ENCODE measurements at places on chromosomes 7 and 10.
A peak's percentile ranks its signal among the peaks of the same experiment; 100 is the strongest.

DNA sequence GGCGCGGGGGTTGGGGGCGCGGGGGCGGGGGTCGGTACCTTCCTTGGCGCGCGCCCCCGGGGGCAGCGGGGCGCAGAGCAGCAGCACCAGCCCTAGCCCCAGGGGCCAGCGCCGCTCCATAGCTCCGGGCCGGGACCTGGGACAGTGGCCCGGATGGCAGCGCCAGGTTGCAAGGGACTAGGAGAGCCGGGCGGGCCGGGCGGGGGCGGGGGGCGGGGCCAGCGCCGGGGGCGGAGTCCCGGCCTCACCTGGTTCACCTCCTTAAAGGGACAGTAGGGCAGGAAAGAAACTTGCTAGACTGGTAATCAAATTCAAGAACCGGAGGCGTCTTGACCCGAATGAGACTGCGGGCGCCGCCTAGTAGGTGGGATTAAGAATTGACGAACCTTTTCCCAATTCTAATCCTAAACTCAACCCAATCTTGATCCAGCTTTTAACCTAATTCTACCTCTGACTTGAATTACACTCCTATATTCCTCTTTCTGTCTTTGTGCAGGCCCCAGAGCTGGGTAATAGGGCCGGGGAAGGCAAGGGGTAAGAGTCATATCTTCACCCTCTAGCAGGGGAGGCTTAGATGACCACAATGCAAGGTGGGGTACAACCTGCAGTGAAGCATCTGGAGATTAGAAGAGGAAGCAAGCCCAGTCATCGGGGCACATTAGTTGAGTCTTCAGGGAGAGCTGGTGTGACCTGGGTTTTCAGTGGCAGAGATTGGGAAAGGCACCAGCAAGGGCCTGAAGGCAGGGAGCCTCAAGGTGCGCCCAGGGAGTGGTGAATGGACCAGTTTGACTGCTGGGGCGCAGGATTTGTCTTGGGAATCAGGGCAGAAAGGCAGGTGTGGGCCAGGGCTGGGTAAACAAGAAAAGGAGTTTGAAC lies at the start of gene EPHA1:
EPHA1 (minus strand) TSS at position 171 of the 876 bp plus-strand sequence; CDS start at position 120, 51 bp downstream.
- DNase-seq, result peak; percentile 95

- no peak for DNase-seq
Observed at GRCh38 chr7:130421684-130422083, 19.1 kb downstream of the CEP41 start.

GRCh38 chr10:51074238-51075028 lies at the start of gene PRKG1:
Gene PRKG1, plus strand, starts transcription at chr10:51074487.
- peak; percentile 80 for DNase-seq

- DNase-seq, result no peak
Observed at GRCh38 chr7:24200407-24200966, 83.5 kb upstream of the NPY start.

- DNase-seq, result no peak
Observed at GRCh38 chr10:16787361-16787791, 29.8 kb downstream of the RSU1 start.

GRCh38 chr10:129978980-129979379 lies 14.9 kb upstream of the EBF3 start:
- DNase-seq, result no peak

GRCh38 chr7:120554960-120555571 lies 282.1 kb downstream of the KCND2 start:
- DNase-seq, result peak; percentile 68

DNA sequence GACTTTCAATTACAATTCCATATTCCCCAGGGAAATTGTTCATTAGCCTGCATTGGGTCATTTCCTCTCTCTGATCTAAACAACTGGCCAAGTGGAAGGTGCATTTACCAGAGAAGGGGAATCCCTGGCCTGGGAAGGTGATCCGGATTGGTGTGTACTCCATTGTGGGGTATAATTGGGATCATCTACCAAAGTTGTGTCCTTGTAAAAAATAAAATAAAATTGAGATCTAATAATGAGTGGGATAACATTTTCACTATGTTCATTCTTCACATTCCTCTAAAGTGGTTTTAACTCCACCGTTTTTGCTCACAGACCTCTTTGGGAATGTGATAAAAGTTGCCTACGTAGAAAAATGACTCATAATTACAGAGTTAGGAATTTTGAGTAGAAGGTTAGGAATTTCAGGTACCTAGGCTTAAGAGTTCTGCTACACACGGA lies 22.8 kb downstream of the ARL5B start:
- DNase-seq, result no peak

- DNase-seq, result no peak
Observed at GRCh38 chr10:75876710-75877109, 445.3 kb downstream of the LRMDA start.

DNA sequence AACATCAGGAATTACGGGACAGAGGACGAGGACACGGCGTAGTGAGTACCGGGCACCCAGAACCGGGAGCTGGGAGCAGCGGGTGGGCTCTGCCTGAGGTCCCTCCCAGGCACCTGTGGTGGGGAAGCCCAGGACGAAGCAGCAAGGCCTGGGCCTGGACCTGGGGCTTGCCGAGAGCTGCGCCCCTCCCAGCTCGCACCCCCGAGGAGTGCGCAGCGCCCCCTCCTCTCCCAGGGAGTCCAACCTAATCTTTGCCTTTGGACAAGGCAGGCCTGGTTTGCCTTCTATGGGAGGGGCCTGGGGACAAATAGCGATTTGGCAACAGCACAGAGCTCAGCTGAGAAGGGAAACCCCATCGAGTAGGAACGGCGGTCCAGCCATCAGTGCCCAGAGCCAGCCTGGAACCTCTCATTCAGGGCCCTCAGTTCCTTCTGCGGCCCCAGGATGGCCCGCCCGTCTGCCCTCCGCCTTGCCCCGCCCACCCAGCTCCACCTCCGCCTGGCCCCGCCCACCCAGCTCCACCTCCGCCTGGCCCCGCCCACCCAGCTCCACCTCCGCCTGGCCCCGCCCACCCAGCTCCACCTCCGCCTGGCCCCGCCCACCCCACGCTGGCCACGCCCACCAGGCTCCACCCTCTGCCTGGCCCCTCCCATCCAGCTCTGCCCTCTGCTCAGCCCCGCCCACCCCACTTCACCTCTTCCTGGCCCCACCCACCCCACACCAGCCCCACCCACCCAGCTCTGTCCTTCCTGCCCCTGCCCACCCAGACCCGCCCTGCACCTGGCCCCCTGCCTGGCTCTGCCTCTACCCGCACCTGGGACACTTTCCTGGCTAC lies 32.5 kb upstream of the KNDC1 start:
- DNase-seq, result peak; percentile 82

DNA sequence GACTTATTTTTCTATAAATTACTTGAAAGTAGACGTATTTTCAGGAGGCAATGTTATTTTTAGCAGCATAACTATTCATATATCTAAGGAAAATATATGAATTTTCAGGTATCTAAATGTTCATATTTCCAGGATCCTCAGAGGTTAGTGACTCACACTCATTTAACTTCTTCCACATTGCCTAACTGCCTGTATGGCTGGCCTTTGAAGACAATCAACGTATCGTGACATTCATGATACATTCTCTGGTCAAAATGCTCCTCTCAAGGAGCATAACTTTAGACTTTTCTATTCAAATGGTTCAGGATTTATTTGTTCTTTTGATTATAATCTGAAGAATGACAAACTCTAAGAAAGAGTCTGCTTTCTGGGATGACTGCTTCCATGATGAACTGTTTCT lies 89.3 kb downstream of the SEMA3C start:
- no peak for DNase-seq

- DNase-seq, result no peak
Observed at GRCh38 chr10:79176052-79176501, 107.3 kb downstream of the ZMIZ1 start.

- DNase-seq, result no peak
Observed at GRCh38 chr7:92953657-92954056, 117.3 kb upstream of the CDK6 start.

DNA sequence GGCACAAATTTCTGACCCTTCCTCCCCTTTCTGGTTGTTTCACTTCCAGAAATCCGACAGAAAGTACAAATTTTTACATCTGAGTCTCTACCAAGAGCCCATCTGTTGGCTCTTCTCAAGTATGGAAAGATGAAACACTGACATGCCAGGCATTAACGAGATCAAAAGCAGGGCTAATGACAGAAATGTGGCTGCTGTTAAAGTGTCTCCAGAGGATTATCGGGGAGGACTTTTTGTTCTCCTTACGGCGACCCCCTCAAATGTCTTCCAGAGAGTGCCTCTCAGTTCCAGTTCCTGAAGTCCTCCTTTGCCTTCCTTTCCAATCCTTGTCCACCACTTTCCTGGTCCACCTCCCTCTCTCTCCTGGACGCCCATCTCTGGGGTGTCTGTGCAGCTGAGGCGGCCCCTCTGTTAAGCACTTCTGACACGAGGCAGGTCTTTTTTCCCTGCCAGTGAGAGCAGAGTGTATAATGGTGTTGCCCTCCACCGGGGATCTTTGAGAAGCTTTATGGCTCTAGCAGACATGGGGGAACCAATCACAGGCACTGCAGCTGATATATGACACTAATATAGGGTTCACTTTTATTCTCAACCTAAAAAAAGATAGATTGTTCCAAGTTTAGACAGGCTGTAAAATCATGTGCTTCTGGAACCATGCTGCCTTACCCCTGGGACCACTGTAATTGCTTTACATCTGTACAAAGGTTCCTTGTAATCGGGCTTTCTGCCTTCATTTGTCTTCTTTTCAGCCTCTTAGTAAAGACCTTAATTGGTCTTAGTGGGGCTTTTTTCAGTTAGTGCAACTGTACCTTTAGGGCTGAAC lies 757.1 kb downstream of the AUTS2 start:
- DNase-seq, result no peak

DNA sequence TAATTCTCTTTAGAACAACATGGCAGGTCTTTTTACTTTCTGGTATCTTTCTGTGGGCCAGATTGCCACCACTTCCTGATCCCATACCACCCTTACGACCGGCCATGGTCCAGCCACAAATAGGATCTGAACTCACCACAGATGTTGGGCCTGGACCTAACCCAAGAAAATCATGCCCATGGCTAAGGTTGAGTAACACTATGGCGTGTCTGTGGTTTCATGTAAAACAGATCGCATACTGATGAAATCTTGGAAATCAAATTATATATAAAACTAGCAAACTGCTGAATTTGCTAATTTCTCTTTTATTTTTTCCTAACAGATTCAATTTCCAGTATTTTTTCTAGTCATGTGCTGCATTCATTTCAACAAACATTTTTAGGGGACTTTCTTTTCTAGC lies 77.2 kb downstream of the CH25H start:
- no peak for DNase-seq

DNA sequence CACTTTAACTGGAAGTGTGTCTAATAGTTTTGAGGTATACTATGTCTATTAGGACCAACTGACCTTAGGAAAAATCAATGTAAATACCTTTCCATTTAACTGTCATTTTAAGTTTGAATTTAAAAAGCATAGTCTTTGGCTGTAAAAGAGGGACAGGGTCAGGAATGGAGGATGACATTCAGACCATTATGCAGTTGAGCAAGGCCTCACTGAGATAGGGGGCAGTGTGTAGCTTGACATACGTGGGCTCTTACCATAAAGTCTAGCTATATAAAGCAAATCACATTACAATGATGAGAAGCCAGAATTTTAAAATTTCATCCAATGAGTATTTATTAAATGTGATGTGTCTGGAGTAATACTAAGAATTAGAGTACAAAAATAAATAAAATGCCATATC lies 17.9 kb downstream of the PALS2 start:
- peak; percentile 25 for DNase-seq

DNA sequence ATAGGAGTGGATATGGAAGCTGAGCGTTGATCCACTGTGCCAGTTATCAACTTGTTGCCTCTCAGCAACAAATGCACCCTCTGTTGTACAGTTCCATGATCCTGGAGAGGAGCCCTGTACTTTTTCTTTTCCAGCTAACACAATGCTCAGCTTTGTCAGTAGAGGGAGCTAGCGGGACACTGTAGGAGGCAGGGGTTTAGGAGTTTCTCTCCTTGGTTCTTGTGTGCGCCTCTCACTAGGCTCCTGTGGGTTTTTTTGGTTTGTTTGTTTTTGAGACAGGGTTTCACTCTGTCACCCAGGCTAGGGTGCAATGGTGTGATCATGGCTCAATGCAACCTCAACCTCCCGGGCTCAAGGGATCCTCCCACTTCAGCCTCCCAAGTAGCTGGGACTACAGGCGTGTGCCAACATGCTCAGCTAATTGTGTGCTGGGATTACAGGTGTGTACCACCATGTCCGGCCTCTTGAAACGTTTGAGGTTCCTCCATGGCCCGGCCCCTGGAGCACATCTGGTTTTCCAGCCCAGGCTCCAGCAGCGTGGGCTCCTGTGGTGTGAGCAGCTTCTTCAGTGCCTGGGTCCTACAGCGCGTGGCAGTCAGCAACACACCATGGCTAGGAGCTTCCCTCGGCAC lies 12.0 kb upstream of the MARVELD1 start:
- peak; percentile 85 for DNase-seq

- peak; percentile 20 for DNase-seq
Observed at GRCh38 chr10:3671386-3671955, 113.5 kb downstream of the KLF6 start.

DNA sequence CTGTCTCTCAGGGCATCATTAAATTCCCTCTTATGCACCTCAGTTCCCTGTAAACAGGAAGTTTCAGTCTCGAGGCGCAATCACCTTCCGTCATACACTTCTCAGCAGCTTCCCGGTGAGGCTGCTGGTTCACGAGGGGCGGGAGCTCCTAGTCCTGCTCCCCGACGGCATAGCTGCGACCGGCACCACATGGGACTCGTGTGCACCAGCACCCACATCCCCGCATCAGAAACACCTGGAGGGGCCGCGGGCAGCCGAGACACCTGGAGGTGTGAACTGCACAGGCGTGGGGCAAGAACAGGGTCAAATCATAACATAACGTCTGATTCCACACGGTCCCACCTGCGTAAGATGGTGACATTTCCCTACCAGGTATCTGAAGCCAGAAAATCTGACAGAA lies 52.7 kb downstream of the DIP2C start:
- DNase-seq, result no peak

- no peak for DNase-seq
Observed at GRCh38 chr7:4783762-4784351, 8.4 kb downstream of the AP5Z1 start.

DNA sequence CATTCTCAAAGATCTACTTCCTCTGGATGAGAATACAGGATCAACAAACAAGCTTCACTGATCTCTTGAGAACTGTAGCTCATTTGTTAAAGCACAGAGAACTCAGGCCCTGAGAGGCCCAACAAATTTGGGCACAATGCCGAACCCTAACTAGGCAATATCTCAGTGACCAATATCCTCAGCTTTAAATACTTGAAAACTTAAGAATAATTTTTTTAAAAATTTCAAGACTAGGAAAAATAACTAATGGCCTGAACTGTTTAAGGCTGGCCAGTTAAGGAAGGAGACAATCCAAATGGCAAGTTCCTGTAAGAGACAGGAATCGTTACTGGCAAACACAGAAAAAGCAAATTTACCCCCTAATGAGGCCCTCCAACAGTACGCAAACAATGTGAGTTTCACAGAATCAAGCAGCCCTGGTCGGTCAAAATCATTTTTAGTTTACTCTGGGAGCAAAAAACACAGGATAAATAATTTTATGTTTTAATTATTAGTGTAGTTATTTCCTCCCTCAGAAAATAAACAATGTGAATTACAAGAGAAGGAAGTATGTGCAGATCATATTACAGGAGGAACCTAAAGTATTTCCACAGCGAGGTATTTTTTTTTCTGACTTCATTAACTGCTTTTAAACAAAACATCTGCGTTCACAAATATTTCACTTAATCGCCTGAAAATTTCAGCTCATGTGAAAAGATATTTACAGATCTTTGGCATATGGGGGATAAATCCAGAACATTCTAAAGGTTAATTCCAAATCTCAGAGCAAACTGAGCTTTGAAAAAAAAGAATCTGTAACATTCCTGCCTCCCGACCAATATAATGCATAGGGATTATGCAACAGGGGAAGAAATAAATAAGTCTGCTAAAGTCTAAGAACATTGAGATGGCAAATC lies 39.5 kb downstream of the NT5C2 start:
- peak; percentile 32 for DNase-seq

All from iPS-NIHi11 (cell line).